ENCODE measurements at places on chromosomes 16 and 17.

DNA sequence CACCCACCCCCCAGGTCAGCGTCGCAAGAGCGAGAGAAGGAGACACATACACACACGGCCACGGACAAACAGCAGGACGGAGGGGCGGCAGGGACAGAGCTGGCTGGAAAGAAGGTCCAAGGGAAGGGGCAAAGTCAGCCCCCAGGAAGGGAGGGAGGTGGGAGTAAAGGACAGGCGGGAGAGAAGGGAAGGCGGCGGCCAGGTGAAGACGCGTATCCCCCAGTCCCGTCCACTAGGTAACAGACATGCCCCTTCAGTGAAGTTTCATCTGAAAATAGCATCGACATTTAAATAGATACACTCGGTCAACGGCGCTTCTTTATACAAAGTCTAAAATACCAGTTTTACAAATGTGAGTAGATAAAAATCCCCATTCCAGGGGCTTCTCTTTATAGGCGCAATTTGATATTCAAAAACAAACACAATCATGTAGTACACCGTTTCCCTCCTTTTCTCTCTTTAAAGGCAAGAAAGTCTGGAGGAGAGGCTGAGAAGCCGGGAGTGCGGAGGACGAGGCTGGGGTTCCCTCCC, 4.5 kb downstream of the CBX8 start:
- DNase-seq, result no peak

DNA sequence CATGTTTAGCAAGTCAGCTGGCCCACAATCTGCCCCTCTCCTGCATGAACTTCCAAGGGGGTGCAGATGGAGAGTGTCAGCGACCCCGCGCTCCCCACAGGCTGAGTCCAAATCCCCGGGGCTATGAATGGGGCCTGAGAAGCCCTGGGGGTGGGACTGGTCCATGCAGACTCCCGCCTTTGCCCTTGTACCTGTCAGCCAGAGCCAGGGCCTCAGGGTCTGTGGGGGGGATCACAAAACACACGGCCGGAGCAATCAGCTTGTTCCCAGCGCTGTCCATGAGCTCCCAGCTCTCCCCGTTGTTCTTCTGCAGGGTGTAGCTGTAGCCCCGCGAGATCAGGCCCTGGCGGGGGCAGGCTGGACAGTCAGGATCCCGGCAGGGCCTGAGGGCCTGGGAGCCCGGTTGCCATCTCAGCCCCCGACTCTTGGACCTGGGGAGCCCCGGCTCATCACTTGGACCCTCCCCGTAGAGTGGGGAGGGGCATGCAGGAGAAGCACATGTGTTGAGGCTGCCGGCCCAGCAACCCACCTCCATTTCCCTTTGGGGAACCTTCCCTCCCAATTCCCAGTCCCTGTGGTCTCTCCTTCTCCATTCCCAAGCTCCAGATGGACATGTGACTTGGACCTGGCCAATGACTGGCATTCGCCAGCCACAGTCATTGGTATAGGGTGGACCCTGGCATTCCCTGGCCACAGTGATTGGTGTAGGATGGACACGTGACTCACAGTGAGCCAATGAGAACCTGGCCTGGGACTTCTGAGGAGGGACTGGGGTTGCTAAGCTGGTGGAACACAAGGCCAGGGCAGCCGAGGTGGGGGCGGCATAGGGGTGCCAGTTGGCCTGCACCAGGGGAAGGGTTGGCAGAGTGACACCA, 42.4 kb downstream of the PPL start:
- no peak for DNase-seq

DNA sequence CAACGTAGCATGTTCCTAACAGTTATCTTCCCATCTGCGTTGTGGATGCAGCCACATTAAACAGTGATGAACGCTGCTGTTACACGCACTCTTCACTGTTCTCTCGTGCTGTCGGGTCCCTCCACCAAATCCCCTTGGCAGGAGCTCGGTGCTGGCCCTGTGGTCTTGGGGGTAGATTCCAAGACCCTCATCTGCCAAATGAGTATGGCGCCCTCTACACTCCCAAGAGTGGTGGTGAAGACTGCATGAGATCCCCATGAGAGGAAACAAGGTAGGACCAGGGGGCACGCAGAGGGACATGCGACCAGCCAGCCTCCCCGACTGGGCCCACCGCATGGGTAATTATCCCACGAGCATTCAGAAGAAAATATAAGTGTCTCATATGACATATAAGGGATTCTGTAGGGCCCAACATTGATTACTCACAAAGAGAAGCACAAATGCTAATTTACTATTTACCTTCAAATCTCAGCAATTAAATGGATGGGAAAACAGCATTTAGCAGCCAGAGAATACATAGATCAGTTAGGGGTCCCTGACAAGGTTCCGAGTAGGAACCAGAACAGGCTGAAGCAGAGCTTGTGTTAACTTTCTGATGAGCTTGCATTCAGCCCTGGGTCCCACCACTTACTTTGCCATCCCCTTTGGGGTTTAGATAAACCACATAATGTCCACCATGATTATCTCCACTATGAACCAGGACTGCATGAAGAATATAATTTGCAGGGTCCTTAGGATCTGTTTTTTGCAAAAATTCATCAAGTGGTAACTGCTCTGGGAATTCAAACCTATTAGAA, 23.8 kb downstream of the LITAFD start:
- no peak for DNase-seq

GRCh38 chr16:58026705-58027160, 1.2 kb downstream of the MMP15 start:
- peak; percentile 73 for DNase-seq

DNA sequence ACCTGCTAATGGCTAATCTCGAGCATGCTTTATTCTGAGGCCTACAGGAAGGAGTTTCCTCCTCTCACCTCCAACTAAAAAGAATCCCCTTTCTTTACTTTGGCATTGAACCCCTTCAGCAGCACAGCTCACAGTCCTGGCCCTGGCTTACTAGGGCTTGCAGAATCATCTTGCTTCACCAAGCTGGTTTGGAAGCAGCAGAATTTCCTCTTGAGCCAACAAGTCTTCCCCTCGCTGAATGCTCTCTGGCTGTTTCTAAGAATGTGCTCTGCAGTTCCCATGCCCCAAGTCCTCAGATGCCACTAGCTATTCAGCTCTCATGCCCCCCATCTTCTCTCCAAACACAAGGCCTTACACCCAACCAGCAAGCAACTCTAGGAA, 271.2 kb downstream of the NTN1 start:
- no peak for DNase-seq

DNA sequence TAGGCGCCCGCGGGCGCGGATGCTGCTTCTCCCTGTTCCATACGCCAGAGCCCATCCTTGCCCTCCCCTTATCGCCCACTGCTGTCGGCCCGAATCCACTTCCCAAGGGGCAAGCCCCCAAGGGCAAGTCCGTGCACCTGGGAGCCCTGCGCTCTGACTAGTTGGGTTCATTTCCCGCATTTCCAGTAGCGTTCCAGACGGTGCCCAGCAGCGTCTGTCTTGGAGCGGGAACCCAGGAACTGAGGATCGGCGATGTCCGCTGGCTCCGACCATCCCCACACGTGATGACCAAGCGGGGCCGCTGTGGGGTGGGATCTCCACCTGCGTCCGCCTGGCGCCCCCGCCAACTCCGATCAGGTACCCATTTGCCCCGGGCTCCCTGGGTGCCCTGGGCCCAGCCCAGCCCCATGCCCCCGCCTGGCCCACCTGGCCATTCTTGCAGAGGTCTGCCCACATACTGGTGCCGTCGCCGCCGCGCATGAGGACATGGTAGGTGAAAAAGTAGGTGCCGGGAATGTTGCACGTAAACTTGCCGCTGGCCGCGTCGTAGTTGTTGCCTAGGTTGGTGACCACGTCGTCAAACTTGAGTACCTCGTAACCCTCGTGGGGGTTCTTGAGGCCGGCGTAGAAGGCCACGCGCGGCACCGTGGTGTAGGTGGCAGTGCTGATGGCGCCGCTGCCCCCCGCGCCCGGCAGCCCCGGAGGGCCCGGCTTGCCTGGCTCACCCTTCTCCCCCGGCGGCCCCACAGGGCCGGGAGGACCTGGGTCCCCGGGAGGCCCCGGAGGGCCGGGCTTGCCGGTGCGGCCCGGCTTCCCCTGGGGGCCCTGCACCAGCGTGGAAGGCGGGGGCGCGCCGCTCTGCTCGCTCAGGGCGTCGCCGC, 837 bp downstream of the C1QL1 start:
- DNase-seq, result no peak

DNA sequence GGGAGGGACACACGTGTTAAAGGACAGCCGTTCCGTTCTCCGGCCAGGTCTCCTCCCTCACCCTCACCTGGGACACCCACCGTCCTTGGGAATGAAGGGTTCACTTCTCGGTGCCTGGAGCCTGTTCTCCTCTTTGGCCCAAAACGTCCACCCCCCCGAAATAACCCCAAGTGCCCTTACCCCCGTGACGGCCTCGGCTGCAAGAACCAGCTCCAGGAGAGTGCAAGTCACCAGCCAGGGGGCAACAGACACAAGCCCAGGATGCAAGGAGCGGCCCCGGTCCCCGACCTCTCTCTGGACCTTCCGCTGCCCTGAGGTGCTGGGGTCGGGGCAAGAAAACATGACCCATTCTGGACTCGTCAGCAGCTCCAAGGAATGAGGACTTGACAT, 20.0 kb upstream of the UBE2I start:
- DNase-seq, result no peak

DNA sequence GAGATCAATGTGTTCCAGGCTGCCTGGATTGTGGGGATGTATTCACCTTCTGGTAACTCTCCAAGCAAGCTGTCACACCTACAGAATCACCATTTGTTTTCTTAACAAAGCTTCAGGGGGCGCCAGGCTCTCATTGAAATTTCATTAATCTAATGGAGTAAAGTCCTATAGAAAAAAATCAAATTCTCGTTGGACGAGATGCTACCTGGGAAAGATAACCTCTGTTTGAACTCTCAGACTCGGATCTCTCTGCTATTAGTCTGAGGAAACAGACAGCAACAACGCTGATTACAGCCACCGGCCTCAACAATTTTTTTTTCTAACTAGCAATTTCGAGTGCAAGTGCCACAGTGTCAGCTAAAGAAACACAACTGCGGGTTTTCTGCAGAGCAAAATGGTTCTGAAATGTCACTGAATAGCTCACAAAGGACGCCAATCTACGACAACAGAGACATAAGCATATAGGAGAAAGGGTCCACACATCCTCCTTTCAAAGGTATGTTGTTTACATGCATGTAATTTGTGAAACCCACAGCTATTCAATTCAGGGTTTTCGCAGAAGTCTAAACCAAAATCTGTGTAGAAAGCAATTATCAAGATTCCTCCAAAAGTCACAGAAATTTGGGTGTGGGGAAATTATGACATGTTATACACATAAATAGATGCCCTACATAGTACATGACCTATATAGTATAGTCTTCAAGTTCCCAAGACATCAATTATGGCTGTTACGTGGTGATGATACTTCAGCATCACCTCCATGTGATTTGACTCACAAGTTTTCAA, 135.8 kb downstream of the SKAP1 start:
- no peak for DNase-seq

DNA sequence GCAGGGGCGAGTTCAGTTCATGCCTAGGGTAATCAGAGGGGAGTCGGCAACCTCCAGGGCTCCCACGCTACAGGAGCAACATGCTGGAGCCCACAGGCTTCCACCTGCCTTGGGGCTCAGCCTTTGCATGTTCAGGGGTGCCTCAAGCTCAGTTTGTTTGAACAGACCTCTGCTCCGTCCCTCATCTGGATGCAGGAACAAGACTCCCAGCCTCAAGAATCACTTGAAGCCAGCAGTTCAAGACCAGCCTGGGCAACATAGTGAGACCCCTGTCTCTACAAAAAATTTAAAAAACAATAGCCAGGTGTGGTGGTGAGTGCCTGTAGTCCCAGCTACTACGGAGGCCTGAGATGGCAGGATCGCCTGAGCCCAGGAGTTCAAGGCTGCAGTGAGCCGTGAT, 4.9 kb upstream of the HSD11B2 start:
- DNase-seq, result no peak

DNA sequence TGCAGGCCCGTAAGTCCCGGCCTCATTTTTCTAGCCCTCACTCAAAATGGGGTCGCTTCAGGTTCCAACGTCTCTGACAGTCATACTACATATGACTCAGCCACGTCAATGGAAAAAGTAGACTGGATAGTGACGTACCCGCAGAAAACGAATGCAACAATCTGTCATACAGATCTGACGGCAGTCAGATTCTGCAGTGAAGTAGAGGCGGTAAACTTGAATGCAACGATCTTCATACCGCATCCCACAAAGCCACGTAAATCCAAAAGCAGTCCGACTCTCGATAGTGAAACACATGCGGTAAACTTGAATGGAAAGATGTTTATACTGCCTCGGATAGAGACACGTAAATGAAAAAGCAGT, 38.4 kb upstream of the ARL4D start:
- peak; percentile 41 for DNase-seq

DNA sequence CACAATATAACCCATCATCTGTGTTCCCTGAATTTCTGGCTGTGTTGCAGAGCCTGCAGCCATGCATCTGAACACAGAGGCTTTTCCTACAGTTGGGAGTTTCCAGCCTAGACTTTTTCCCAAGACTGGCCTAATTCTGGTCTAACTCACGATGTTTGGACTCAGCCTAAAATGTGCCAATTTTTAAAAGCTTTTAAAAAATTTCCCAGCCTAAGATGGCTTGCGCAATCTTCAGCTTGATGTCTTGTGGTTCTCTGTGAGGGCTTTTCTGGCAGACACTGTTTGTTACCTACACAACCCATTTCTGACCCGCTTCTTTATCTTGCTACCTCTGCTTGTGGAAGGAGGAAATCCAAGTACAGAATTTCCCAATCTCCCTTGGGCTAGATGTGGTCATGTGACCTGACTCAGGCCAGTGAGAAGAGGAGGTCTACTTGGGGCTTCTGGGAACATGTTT, 72.7 kb upstream of the GAS7 start:
- DNase-seq, result no peak

DNA sequence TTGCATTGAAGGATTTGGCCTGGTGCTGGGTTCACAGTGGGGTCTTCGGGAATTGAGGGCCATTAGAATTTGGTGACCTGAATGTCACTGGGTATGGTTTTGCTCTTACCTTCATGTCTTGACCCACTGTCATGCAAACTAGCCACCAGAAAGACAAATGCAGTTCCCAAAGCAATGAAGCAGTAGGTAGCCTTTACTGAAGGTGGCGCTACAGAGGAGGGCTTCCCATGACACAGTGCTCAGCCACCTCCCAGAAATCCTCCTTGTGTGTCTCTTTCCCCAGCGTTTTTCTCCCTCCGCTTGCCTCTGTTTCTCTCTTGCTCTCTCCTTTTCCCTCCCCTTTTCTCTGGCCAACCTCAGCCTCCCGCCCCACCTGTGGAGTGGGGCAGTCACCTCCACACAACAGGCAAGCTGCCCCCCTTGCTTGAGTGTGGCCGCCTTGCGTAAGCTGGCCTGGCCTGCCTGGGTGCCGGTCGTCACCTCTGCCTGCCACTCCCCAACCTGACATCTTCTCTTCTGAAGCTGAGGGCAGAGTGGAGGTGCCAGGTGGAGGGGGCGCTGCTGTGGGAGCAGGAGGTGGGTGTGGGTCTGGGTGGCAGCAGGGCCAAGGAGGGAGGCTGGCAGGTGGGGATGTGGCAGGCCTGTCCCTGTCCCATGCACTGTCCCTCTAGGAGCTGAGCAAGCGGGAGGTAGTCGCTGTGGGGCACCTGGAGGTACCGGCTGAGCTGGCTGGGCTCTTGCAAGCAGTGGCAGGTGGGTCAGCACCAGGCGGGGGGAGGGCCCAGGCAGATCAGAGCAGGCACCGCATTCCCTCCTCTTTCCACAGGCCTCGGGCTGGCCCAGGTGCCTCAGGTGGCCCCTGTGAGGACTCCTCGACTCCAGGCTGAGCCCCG, 34.7 kb downstream of the MYO15A start:
- DNase-seq, result no peak
